ENCODE measurements at places on chromosomes 2 and 18.

DNA sequence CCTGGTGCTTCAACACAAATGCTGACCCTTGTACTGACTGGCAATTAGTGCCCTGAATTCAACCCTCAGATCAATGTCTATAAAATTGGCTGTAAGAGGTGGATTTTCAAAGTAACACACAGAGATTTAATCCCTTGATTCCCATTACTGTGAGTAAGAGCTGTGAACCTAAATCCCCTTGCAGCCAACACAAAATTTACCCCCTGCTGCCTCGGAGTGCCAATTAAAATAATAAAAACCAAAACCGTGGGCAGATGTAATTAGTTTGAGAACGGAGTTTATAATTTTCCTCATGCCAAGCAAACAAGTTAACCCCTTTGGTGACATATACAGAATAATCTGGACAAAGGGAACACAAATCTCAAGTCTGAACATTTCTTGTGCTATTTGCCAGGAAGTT lies 55.8 kb upstream of the REV1 start:
- DNase-seq = no peak

DNA sequence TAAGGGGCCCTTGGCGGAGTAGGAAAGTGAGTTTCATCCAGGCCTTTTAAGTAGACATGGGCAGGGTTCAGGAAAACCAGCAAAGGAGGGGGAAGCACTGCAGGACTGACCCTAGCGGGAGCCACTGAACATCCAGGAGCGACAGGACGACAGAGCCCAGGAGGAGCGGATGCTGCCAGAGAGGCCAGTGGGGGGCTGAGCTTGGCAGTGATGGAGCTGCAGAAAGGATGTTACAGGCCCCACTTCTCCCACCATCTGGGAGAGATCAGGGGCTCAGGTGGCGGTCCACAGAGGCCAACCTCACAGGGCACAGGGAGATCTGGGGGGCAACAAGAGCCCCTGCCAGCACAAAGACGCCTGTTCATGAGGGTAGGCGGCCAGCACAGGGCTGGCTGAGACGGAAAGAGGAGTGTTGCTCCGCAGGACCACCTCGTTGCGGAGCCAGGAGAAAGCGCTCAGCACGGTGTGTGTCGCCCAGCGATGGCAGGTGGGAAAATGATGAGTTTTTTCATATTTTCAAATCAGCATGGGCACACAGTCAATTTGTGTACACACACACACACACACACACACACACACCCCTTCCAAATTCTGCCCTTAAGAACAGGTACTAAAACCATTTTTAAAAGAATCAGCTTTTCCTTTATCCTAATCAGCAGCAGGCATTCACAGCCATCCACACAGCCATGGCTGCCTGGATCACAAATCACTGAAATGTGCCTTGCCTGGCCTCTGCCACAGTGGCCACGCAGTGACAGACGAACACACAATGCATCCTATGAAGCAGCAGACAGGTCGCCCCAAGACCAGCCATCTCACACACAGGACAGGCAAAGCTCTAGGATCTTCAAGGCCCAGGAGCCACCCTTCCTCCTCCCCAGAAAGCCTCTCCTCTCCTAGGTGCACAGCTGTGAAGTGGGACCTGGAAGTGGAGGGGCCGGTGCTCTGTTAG lies 63.2 kb downstream of the NDUFA10 start:
- no peak for DNase-seq

- DNase-seq = no peak
Observed at GRCh38 chr18:13217971-13218367, 591 bp upstream of the LDLRAD4 start.

GRCh38 chr18:27665264-27665799 lies 480.2 kb upstream of the CHST9 start:
- DNase-seq = no peak

DNA sequence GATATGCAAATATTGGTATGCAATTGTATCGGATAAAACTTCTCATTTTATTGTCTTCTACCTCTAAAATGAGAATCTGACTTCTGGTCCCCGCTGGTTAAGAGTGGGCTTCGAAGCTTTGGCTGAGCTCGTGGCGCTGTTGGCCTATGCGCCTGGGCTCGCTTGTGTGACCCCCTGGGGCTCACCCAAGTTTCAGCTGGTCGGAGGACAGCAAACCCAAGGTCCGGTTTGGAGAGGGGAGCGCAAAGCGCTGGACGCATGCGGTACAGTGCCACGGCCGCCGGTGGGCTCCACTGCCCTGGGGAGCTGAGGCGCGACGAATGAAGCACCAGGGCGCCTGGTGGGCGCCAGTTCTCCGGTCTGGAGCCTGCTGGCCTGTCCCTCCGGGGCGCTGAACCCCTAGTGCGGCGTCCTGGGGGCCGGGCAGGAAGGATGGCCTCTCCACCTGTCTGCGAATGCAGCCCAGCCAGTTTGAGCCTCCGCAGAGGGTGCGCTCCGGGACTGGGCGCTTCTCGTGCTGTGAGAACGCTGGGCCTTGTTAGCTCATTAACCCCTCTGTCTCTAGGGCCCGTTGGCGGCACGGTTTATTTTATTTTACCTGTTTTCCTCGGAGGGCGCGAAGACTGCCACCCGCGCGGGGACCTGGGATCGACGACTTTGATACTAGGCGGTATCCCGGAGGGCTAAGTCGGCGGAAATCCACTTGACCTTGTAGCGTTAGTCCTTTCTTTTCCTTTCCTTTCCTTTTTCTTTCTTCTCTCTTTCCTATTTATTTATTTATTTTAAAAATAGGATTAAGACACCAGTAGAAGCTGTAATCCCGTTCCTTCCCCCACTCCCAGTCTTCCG lies 10.4 kb downstream of the MEIS1 start:
- DNase-seq = no peak

DNA sequence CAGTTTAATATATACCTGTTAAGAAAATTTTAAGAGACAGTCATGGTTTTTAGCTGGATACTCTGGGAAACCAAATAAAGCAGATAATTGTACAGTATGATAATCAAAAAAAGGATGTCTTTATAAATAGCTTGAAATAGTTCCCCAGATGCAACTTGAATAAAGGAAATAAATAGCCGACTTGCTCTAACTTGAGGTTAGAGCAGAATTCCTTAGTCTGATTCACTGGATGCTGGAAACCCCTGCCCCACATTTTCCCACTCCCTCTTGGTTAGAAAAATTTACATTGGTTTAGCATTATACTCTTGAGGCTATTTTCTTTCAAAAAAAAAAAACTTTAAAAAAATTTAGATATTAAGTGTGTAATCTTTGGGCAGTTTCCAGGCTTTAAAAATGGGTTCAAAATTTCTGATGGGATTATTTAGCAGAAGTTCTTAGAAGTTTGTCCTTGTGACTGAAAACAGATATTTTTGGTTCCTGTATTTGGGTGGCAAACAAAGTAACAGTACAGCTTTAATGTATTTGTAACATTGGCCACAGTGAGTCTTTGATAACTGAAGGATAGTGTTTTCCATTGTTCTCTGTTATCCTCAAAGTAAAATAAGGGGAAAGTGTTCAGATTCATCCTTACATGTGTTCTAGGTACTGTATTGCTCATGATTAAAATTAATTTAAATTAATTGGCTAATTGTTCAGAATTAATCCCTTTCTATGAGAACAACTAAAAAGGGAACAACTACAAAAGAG lies 39.6 kb downstream of the ITGAV start:
- no peak for DNase-seq

DNA sequence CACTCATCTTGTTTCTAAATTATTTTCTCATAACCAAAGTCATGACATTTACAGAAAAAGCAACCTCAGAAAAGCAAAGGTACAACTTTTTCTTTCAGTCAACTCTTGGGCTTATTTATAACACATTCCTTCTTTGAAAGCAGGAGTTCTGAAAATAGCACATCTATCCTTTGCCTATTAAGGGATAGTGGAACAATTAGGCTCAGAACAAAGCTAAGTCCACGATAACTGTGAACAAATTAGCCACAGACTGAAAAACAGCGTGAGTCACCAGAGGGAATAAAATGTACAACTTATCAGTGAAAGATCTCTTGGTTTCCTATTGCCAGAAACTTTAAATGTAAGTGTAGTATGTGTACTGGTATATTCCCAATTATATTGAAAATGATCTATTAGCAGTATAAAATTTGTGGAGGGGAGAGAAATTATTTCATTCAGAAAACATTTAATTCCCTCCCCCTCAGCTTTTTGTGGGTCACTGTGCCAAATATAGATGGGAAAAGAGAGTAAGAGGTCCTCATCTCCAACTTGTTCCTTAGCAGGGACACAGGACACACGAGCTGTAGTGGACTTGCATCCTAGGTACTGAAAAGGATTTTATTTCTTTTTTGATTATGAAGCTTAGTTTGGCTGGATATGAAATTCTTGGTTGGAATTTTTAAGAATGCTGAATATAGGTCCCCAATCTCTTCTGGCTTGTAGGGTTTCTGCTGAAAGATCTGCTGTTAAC lies 15.4 kb upstream of the MATN3 start:
- no peak for DNase-seq

DNA sequence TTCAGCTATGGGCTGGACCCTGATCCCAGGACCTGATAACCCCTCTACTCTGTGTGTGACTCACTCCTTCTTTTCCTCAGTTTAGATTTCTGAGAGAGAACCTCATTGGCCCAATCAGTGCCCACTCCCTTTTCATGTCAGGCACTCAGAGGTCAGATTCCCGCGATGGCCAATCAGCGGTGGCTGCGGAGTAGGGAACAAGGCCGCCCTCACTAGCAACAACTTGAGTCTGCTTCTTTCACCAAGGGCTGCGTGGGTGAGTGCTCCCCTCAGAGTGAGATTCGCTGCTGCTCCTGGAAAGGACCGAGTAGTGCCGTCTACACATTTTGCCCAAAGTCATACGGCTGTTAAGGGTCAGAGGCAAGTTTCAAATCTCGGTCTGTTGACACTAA lies 34.7 kb downstream of the NPPC start:
- DNase-seq = no peak

DNA sequence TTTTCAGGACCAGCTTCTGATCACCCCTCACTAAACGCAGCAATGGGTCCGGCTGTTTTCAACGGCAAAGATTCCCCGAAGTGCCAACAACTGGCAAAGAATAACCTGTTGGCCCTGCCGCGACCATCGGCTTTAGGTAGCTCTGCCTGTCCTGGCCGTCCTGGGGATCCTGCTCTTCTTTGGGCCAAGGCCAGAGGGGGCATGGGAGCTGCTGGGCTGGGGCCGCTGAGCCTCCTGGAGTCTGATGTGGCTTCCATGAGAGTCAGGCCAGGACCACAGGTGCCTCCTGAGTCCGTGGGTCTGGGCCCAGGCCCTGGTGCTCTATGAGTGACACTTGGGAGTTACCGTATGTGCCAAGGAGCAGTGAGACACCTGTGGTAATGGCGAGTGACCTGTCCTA lies 46.9 kb downstream of the GREB1 start:
- no peak for DNase-seq

DNA sequence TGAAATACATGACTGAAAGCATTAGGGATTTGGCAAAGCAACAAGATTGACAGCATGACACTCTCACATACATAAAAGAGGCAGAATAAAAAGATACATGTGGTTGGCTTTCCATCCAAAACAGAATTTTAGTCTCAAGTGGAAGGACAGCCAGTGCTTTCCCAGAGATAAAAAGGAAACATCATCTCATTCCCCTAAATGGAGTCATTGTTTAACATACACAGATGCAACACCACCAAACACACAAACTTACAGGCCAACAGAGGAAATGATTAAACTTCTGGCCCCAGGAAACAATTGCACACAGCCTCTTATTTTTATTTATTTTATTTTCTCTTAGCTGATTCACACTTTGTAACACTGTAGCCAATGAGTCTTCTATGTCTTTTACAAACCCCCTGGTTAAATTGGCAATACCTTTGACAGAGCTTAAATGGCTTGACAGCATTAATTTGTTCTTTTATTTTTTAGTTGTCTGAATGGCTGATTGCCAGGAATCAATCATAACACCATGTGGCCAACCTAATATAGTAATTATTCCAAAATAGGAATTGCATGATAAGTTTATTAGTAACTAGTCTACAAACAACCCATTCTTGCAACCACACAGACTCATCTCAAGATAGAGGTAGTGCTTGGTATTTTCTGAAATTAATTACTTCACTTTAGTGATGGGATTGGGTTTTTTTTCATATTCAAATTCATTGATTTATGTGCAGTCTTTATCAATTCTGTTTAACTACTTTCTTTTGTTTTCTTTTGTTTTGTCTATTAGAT lies 190.5 kb downstream of the RND3 start:
- DNase-seq = no peak

DNA sequence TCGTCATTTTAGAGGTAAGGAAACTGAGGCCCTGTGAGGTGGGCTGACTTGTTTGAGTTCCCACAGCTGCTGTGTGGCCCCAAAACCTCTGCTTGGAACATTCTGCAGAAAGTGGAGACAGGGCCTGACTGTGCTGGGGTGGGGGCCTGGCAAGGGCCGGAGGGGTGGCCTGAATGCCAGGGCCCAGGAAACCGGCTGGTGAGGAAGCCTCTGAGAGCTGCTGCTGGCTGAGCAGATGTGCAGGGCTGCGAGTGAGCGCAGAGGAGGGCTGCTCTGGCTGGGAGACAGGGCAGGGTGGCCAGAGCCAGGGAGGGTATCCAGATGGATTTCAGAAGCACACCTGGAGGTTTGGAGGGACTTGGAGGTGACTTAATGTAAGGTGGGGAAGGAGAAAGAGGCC lies 29.9 kb upstream of the INHBB start:
- no peak for DNase-seq

- no peak for DNase-seq
Observed at GRCh38 chr2:235514627-235515363, 21.0 kb downstream of the AGAP1 start.

DNA sequence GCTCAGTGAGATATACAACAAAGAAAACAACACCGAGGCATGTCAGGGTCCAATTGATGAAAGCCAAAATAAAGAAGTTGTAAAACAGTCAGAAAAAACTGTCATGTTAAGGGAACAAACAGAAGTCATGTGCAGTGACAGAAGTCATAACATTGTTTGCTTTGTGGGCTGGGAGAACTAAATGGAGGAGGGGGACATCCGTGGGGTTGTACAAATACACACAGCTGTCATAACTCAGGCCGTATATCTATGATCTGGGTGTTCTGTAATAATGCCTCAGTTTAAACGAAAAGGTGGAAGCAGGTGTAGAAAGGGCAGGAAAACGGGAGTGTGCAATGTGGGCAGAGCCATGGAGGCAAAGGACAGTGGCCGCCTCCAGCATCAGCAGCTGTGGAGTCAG lies 27.3 kb downstream of the TIMM21 start:
- no peak for DNase-seq

- no peak for DNase-seq
Observed at GRCh38 chr2:181585732-181586131, 71.2 kb downstream of the CERKL start.

- DNase-seq = no peak
Observed at GRCh38 chr2:231666171-231667095, 41.9 kb upstream of the PTMA start.

DNA sequence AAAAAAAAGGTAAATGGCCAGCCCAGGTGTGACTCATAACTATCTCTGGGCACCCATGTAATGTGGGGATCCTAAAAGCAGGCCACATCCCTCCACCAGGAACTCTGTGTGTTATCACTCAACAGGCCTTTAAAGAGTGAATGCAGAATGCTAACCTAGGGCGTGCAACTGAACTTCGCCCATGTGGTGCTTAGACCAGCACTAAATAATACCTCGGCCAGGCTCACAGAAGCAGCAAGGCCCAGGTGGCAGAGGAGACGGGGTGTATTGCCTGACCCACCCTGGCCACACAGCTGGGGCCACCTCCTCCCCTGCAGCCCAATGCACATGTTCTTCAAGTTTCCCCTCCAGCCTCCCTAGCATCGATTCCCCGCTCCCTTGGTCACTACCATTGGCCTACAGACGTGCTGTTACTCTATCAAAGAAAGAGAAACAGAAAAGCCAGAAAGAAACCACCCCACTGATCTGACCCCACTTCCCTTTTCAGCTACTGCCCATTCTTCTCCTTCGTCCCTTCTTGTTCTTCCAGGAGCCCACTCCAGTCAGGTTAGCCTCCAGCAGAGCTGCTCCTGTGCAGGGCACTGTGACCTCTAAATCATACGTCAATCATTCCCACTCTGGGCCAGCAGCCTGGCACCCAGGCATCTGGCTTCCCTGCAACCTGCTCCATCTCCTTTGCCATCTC lies 22.0 kb downstream of the FAM178B start:
- no peak for DNase-seq
